GF-D8 (cell line): ENCODE measurements at places on chromosomes 2 and 18.

GRCh38 chr2:120861576-120862191, 126.0 kb downstream of the GLI2 start:
- no peak for DNase-seq

GRCh38 chr18:28342231-28342630, 165.3 kb upstream of the CDH2 start:
- no peak for DNase-seq

DNA sequence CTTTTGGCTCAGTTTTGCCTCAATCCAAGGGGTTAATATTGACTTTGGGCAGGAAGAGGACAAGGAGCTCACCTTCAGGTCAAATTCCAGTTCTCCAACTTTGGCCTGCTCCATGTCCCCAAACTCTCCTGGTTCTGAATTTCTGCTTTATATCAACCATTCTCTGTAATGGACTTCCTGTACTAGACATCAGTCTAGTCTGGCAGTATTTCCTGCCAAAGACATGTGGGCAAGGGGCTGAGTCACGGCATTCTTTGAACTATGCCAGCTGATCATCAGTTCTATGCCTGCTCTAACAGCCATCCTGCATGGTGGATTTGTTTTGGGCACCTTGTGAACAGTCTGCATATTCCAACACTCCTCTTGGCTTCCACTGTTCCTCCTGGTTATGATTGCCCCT, 199.4 kb downstream of the ZEB2 start:
- peak; percentile 15 for DNase-seq

DNA sequence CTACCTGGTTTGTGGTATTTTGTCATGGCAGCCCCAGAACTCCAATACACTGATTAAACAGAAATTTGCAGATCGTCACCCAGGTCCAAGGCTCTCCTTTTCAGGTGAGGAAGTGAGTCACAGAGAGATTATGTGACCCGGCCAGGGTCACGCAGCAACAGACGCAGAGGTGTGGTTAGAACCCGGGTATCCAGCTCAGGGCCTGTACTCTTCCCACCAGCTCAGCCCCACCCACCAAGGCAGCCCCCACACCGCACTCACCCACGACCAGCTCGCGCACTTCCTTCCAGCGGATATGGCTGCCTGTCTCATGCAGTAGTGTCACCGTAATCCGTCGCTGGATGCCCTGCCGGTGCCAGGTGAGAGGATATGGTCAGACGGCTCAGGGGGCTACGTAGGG, 48.1 kb downstream of the AQP12A start:
- no peak for DNase-seq

DNA sequence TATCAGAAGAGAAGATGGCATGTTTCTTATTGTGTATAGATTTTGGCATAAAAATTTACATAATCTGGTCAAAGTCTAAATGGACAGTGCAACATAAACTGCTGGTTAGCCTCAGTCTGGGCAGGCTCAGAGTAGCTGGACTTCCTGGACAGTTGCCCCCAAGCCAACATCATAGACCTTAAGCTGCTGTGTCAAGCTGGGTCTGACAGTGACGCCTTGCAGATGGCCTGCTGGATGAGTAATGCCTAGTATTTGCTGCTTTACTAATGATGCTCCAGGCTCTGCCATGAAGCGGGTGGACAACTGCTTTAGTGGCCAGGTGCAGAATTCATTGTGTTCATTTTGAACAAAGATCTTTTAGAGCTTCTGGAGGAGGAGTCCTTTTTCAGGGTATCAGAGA, 603.7 kb upstream of the ZEB2 start:
- DNase-seq = no peak

DNA sequence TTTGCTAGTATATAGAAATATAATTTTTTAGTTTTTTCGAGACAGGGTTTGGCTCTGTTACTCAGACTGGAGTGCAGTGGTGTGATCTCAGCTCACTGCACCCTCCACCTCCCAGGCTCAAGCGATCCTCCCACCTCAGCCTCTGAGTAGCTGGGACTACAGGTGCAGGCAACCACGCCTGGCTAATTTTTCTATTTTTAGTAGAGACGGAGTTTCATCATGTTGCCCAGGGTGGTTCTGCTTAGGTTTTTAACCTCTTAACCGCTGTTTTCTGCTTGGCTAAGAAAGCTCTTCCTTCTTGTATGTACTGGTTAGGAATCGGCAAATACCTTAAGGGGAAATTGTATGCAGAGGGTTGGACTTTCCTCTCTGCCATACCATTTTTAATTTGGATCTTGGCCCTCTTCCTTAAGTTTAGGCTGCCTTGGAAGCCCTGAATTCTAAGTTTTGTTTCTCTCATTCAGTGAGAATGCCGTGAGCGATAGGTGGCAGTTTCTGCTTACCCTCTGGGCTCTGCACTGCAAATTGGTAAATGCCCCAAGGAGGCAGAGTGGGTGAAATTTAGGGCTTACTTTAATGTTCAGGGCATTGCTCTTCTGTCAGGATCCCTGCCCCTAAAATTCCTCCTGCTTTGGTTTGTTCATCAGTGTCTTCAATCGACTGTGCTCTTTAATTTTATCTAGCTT, 32.3 kb downstream of the EML6 start:
- DNase-seq = no peak

- DNase-seq = peak; percentile 23
Observed at GRCh38 chr2:174059178-174059883, 94.2 kb upstream of the SP3 start.

DNA sequence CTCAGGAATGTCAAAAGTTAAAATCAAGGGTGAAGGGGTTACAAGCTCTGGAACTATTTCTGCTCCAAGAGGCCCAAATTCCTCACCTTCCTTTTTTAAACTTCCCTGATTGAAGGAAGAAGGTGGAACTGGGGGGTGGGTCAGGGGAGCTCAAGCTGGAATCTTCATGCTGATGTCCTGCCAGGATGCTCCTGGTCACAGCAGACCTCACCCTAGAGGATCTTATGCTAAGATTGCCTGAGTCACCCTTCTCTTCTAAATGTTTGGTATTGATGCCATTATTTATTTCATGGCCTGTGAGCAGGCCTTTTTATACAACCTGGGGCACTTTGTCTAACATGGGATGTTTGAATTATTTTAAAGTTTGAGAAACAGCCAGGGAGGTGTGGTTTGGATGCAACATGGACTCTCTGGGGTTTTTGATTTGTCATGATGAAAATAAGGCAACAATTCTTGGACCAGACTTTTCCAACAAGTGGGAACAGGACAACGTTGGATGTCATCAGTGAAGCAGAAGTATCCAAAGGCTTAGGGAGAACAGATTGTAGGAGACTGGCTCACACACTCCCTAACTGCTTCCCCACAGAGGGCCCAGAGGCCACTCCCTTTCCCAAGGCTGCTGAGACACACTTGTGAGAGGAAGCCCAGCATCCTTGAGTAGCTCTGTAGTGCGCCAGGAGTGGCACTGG, 420.2 kb upstream of the MEX3C start:
- no peak for DNase-seq

DNA sequence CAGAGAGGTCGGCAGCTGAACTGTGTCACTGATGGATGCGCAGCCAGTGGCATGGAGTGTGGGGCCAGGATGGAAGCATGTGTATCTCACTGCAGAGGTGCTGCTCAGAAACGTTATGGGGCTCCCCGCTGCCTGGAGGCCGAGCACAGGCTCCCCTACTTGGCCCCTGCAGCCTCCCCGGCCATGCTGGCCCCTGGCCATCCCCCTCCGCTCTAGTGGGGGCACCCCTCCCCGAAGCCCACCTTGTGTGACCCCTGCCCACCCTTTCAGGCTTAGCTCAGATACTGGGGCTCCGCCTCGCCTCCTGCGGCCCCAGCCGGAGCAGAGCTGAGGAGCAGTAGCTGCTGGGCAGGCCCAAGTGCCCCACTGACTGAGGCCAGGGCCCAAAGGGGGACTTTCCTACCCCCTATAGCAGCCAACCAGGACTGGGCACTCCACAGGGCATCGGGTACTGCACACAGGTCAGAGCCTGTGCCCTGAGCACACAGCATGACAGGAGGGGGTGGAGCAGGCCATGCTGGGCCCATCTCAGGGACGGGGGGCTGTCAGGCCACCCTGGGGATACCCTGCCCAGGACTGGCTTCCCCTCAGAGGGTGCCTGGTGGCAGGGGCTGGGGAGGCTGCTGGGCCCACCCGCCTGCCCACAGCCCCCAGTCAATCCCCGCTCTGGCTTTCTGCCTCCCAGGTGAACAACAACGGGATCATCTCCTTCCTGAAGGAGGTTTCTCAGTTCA, 31.3 kb downstream of the SNED1 start:
- DNase-seq = no peak

DNA sequence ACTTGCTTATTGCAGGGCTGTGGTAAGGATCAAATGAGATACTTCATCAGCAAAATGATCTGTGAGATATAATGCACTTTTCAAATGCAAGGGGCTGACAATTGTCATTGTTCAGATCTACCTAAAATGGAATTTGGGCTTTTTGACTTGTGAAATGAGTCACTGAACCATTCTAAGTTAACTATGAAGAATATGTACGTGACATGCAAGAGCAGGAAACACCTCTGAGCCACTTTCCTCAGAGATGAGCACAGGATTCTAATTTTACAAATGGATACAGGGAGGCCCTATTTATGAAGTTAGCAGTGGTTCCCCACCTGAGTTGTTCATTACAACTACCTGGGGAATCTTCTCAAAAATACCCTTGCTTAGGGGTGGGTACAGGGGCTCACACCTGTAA, 26.7 kb downstream of the CTLA4 start:
- no peak for DNase-seq

GRCh38 chr2:38554973-38555595, 47.6 kb downstream of the HNRNPLL start:
- no peak for DNase-seq

GRCh38 chr2:84856787-84857186, 24.1 kb downstream of the TRABD2A start:
- no peak for DNase-seq

- no peak for DNase-seq
Observed at GRCh38 chr2:188306271-188306670, 14.6 kb downstream of the GULP1 start.

GRCh38 chr2:178579006-178579405, 98.7 kb downstream of the PLEKHA3 start:
- DNase-seq = no peak

GRCh38 chr2:192218377-192218776, 23.6 kb upstream of the TMEFF2 start:
- no peak for DNase-seq

DNA sequence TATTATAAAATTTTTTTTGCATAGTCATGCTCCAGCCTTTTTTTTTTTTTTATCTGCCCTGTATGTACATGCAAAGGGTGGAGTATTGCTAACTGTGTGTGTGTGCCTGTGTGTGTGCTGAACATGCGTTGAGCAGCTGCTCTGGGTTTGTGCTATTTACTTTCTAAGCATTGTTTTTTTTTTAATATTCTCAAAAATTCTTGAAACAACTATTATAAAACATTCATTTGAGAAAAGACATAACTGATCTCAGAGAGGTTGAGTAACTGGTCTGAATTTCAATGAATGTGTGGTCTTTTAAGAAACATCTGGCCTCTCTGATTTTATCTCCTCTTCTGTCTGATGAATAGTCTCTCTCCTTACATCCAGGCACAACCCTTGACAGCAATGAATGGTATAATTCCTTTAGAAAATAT, 366.0 kb upstream of the SLC14A2 start:
- no peak for DNase-seq

GRCh38 chr2:106167067-106167466, 27.0 kb downstream of the UXS1 start:
- DNase-seq = no peak

DNA sequence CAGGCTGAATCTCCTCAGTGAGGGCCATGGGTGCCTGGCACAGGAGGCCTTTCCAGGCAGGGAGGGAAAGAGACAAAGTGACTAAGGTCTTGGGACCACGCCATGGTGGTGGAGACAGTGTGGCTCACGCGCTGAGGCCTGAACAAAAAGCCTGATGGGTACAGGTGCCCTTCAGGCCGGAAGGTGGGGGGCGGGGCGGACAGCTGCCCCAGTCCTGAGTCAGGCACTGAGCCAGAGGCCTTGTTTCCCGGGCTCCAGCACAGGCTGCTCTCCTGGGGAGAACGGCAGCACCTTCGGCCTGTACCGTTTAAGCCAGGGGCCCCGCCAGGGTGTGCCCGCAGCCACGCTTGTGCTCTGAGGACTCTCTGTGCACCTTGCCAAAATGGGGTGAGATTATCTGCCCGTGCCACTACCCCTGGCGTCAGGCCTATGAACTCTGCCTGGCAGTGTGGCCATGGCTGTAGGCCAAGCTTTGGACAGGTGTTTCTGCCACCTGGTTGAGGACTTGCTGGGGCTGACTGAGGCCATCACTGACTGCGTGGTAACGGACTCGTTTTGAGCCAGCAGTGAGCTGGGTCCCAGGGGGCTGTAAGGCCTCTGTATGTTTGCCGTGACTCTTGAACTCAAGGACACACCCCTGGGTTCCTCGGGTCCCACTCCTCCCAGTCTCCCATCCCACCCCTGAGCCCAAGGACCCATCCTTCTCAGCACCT, 31.7 kb upstream of the DNMT3A start:
- no peak for DNase-seq

GRCh38 chr18:29234751-29235150, 1057.8 kb upstream of the CDH2 start:
- no peak for DNase-seq

DNA sequence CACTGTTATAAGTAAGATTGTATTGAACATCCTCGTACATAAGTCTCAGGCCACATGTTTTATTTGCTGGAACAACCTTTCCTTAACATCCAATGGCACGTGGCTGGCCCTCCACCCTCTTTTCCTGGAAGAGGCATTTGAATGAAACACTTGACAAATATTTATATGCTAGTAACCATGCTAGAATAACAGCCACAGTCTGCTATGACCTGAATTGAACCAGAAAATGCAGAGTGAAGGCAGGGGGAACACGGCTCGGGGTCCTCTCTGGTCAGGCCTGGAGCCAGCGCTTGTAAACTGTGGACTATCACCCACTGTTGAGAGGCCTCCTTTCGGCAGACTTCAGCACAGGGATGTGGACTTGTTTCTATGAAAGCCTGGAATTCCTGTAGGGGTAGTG, 198.2 kb upstream of the COPS8 start:
- no peak for DNase-seq

DNA sequence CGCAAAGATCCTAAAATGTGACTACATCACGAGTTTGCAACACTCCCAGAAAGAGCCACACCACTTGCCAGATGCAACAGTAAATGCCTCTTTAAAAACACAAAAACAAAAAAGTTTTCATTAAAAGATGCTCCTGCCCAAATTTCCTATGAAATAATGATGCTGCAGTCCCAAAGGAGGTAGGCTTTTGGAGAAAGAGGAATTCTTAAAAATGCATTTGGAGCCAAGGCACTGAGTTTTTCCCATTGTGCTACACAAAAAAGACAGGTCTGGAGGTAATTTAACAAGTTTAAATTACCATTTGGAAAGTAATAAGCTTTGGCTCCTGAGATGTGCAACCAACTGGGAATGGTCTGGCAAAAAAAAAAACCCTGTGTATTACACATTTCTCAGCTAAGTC, 145.0 kb downstream of the PID1 start:
- DNase-seq = no peak

GRCh38 chr2:240953426-240954410, 44.7 kb upstream of the SNED1 start:
- no peak for DNase-seq

- DNase-seq = no peak
Observed at GRCh38 chr18:74255131-74255616, 36.6 kb downstream of the CYB5A start.

GRCh38 chr2:181952404-181953226, 33.0 kb upstream of the PPP1R1C start:
- no peak for DNase-seq

GRCh38 chr2:79179036-79179435, 19.5 kb upstream of the REG3A start:
- no peak for DNase-seq
